GM12892 (cell line): ENCODE measurements at places on chromosomes 3 and 15.

DNA sequence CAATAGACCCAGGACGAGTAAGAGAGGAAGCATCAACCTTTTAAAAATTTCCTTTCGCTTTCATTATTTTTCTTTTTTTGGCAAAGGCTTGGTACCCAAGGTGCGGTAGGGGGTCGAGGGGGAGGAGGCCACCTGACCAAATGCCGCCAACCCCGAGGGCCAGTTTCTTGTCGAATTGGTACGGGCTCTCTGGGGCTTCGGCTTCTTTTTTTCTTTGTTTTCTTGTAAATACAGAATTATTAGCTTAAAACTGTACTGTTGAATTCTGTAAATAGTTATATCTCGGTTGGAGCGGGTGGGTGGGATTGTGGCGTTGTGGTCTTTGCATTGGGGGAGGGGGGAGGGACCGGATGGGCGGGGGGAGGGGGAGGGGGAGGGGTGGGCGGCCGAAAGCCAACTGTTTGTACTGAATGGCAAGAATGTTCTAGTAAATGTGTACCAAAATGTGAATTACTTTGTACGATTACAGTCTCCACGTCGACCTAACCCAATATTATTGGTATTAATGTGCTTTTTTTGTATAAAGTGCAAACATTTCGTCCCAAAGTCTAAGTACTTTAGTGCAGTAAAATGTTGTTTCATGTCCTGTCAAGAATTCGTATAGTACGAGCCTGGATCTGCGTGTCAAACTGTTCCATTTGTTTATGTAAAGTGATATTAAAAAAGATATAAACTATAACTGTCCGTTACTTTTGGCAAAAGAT is 4.7 kb downstream of the ZIC1 start:
- no peak for DNase-seq

- no peak for DNase-seq
These were observed 29.0 kb upstream of the NR2E3 start for GRCh38 chr15:71781179-71781964.

DNA sequence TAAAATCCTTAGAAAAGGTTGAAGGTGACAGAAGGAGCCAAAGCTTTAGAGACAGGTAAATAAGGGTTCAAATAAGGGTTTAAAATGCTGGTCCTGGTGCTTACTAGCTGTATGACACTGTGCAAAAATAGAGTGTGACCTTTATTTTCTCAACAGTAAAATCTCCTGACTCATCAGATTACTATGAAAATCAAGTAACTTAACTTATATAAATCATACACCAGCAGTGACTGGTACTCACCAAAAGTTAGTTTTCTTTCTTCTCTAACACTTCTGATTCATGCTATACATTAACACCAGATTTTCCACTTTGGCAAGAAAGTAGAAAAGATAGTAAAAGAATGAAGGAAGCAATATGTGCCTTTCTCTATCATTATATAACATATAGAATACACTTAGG is 205.9 kb upstream of the GBE1 start:
- no peak for DNase-seq

DNA sequence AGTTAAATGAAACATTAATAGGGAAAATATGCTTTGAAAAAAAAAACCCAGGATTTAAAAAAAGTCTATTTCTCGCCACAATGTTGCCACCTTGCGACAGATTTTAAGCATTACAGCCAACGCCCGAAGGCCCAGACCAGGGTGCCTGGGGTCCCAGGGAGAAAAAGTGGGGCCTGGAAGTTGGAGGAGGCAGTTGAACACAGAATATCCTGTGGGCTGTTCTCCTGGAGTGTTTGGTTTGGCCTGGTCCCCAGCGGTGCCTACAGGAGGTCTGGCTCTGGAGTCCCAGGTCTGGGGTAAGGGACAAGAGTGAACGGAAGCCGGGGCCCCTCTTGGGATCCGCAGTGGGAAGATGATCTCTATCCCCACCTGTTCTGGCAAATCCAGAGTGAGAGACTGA is 3.4 kb downstream of the RNU6-1 start:
- DNase-seq, result no peak
